ENCODE measurements at places on chromosomes 2 and 18.

- DNase-seq: no peak
Observed at GRCh38 chr2:151946899-151947812, 118.9 kb upstream of the ARL5A start.

- DNase-seq: no peak
Observed at GRCh38 chr2:7053650-7054265, 136.5 kb downstream of the RNF144A start.

DNA sequence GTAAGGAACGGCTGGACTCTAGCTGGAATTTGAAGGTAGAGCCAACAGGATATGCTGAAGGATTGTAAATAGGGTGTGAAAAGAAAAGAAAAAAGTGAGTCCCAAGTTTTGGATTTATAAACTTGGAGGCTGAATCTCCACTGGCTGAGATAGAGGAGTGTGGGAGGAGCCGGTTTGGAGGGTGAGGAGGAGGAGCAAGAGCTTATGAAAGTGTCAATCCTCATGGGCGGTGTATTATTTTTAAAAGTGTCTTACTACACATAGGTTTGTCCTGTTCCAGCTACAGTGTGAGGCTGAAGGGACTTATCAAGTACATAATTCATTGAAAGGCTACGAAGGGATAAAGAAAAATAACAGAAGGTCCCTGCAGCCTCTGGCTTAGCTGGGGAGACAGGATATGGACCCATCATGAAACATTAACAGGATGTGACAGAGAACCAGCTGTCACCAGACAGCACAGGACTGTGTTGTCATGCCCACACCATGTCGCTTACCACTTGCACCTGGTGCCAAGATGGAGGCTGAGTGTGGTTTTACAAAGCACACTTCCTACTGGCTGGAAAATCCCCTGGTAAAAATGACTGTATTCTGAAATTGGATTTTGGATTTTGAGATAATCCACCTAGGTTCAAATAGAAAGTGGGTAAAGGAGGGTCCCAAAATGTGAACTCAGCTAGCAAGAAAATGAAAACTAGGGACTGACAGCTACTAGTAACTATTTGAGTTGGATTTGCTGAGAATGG lies 2.5 kb upstream of the MREG start:
- DNase-seq: no peak

DNA sequence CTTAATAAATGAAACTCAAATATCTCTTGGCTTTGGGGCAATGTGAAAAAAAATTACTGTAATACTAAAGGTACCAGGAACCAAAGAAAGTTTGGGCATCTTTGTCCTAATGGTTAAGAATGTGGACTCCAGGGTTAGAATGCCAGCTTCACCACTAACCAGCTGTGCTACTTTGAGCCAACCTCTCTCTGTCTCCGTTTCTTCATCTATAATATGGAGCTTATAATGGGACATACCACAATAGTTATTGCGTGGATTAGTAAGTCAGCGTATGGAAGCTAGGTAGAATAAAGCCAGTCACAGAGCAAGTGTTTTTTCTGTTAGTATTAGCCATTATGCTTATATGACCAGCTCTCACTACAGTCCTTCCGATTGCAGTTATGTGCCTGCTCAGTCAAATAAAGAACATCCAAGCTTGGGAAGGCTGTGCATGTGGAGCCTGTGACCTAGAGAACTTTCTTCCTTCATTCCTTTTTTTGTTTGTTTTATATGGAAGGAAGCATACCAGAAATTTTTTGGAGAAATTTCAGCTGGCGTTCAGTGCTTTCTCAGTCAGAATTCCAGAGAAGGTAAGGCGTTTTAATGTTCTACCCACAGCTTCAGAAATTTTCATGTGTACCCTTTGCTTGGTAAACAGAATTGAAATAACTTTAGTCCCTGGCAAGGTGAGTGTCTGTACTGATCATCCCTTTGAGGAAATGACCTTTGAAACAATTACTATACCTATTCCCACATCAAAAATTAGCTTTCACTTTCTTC lies 114.0 kb upstream of the RND3 start:
- no peak for DNase-seq

DNA sequence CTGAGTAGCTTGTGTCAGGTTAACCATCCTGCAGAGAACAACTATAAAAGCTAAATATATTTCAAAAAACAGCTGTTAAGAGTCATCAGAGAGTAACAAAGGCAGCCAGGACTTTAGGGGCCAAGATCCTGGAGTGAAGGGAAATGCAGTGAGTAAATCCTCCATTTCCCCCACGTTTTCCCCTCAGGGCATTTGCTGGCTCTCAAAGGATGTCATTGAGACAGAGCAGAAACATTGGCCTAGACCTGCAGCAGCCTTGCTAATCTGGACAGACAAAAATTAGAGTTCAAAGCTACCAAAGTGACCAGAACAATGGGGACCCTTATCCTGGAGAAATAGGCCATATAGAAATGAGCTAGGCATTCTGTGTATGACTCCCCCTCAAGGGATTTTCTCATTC lies 21.1 kb upstream of the KLHL29 start:
- no peak for DNase-seq

DNA sequence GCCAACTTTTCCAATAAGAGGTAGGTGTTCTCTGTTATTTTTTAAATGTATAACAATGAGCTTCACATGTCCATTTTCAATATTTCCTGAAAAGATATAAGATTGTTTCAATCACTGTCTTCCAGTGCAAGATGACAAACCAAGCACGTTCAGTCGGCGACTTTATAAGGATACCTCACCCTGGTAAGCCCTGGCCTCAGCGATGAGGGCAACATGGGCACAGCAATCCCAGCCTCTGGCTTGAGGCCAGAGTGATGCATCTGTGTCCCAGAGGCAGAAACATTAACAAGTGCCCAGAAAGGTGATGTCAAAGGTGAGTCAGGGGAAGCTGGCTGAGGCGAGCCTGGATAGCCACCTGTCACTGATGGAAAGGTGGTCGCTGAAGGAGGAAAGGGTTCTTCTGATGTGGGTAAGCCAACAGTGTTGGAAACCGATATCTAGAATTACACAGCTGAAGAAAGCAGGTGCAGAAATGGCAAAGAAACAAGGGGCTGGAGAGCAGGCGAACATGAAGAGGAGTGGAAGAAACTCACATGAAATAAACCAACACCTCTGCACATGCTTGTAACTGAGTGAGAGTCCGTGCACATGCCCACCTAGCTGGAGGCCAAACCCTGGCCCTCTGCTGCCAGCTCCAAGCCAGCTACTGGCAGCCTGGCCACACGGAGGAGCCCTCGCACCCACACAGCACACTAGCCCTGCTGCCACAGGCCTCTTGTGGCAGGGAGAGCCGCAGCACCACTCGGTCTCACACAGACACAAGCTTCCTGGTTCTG lies 65.5 kb downstream of the FBXO15 start:
- peak; percentile 35 for DNase-seq

DNA sequence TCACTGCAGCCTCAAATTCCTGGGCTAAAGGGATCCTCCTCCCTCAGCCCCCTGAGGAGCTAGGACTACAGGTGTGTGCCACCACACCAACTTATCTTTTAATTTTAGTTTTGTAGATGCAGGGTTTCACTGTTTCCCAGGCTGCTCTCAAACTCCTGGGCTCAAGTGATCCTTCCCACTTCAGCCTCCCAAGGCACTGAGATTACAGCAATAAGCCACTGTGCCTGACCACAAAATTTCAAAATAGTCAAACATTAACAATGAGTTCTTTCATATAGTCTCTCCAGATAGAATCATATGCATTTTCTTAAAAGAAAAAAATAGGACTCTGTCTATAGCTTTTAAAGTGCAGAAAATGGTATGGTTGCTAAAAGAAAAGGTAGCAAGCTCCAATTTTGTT lies 24.9 kb upstream of the PID1 start:
- no peak for DNase-seq

GRCh38 chr2:233311241-233311926 lies 3.8 kb downstream of the SAG start:
- no peak for DNase-seq

GRCh38 chr2:127542231-127542630 lies 6.7 kb downstream of the MYO7B start:
- DNase-seq: no peak

- DNase-seq: no peak
Observed at GRCh38 chr2:71895320-71896161, 252.1 kb downstream of the CYP26B1 start.

DNA sequence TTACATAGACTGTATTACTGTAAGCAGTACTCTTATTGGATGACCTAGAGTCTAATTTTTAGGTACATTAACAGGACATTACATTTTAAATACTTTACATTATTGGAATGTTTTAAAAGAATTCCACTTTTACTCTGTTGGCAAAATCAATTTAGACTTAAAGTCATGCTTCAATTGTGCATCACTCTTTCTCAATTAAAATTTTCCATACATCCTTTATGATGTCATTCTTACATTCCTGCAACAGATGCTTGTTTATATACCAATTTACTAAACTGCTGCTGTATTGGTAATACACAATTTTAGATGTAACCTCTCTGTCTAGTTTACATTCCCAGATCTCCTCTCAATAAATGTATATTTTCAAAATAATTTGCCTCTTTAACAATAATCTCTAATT lies 440.1 kb downstream of the ZEB2 start:
- DNase-seq: no peak

GRCh38 chr2:152407204-152407721 lies 72.3 kb downstream of the FMNL2 start:
- no peak for DNase-seq

- DNase-seq: no peak
Observed at GRCh38 chr18:73980289-73980979, 167.2 kb downstream of the FBXO15 start.

DNA sequence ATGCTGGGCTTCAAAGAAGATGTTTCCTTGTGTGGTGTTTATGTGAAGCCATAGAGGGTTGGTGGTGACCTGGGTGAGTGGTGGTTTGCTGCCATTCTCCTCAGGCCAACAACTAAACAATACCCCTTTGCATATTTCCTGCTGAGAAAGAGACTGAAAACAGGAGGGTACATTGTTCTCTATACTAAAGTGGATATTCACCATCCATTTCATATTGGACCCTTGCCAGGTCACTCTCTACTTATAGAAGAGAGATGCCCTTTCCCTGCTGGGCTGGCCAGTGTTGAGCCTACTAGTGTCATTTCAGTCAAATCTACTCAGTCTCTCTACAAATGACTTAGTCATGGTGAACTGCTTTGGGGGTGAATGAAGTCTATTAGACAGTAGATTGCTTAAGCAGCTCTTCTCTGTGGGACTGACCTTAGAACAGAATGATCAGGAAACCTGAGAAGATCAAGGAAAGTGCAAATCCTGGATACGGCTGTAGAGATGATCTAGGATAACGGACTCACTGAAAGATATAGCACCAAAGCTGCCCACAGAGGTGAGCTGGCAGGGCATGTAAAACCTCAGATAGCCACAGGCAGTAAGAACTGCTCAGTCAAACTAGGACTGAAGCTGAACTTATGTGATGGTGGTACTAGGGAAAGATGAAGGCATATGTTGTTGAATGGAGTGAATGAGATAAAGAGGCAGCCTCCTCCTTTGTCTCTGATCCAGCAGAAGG lies 154.9 kb downstream of the MYO3B start:
- DNase-seq: no peak

DNA sequence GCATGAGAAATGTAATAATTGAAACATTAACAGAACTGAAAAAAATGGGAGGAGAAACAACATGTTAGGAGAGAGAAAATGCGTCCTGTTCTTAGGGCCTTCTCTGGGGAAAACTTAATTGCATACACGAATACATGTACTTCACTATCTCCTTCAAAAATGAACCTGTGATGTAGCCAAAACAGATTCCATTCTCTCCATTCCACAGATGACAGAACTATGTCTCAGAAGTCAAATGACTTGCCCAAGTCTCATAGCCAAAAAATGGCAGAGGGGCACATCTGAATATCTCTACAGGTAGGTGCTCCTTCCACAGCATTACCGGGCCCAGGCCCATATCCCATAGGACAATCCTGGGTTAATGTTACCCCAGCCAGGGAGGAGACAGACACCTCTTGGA lies 3.9 kb upstream of the DCTN1 start:
- no peak for DNase-seq
